ENCODE measurements at places on chromosomes 3 and 15. TPM values are rescaled to one million over a fixed set of nuclear protein-coding genes. Genes with fewer than 3 reads are reported as not detected.

TP53BP1 gene
- 60.9 TPM for total RNA-seq

CCR1 gene
- 9.2 TPM for total RNA-seq

ERC2 gene
- 1.3 TPM for total RNA-seq

BMF gene
- total RNA-seq, result 9.3 TPM

ARGFX gene
- total RNA-seq, result not detected

GPR176 gene
- 12.1 TPM for total RNA-seq

MYRIP gene
- 2.6 TPM for total RNA-seq

CEP152 gene
- total RNA-seq, result 5.9 TPM

- H3K36me3 ChIP-seq, result no peaks in the 10 kb centered on the region
- H3K4me3 ChIP-seq, result no peak overlapping the region
Measured at GRCh38 chr3:39028546-39028945, 23.2 kb downstream of the SCN11A start.

DNA sequence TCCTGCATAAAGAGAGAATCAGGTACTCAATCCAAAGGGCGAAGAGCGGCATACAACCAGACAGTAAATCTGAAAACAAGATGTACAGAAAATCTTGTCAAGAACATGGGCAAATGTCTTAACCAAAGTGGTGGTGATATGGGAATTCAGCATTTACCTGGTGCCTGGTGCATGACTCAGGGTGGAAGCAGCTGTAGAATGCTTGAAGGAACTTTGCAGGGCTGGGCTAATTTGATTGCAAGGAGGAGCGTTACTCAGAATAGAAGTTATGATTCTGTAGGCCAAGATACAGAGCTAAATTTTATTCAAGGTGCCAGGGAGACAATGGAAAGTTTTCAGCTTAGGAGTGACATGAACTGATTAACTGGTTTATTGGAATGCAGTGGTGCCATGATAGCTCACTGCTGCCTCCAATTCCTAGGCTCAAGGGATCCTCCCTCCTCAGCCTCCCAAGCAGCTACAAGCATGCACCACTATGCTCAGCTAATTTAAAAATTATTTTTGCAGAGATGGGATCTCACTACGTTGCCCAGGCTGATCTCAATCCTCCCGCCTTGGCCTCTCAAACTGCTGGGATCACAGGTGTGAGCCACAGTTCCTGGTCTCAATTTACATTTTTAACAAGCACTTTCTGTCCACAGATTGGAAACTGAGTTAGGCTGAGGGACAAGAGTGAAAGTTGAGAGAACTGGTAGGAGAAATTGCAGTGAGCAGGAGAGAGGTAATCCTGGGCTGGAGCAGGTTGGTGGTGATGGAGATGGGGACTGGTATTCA lies 91.5 kb upstream of the TBC1D5 start:
- DNase-seq, result no peak
- no peaks in the 10 kb centered on the region for H3K27me3 ChIP-seq
- no peak overlapping the region for H3K4me3 ChIP-seq
- H3K36me3 ChIP-seq, result no peaks in the 10 kb centered on the region

DNA sequence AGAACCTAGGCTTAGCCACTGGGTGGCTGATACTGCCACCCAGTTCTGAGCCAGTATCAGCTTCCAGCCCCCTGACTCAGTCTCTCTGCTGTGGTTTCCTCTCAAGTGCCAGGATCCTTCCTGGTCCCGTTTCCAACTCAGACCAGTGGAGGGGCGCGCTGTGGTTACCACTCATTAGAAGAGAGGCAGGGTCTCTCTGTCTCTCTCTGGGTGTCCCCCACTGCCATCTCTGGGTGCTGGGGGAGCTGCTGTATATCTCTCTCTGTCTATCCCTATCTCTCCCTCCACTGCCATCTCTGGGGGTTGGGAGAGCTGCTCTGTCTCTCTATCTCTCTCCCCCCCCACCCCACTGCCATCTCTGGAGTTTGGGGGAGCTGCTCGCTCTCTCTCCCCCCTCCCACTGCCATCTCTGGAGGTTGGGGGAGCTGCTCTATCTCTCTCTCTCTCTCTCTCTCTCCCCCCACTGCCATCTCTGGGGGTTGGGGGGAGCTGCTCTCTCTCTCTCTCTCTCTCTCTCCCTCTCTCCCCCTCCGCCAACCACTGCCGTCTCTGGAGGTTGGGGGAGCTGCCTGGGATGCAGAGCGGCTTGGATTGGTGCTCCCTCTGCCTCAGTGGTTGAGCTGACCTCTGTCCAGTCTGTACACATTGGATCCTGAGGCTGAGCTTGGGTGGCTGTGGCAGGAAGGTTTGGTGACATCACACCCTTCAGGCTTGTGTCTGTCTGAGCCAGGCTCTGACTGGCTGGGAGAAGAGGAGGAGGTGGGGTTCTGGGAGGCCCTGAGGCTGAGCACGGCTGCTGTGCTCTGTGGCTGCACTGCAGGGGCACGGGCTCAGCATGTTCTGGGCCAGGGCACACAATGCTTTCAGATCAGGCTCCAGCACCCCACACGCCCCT lies 98.9 kb downstream of the APBA2 start:
- no peaks in the 10 kb centered on the region for H3K27me3 ChIP-seq
- H3K36me3 ChIP-seq, result no peaks in the 10 kb centered on the region
- H3K4me1 ChIP-seq, result no peaks in the 10 kb centered on the region
- H3K27ac ChIP-seq, result no peak overlapping the region
- DNase-seq, result peak; percentile 17

DNA sequence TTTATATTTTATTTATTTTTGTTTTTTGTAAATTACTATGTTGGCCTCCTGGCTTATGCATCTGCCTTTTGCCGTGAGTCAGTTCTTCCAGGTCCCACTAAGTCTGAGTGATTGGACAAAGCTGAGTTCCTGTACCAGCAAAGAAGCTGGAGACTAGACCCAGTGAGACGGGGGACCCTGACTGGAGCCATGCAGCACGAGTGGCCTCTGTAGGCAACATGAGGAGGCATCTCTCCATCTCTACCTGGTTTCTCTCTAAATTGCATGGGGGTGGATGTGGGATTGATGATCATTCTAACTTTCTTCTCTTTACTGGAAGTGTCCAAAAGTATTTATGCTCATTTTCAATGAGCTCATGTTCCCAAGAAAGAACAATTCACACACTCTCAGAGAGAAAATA lies 155.3 kb upstream of the MRPL3 start:
- H3K27ac ChIP-seq, result no peak overlapping the region
- H3K4me3 ChIP-seq, result no peak overlapping the region
- no peaks in the 10 kb centered on the region for H3K36me3 ChIP-seq
- DNase-seq, result no peak
- no peaks in the 10 kb centered on the region for H3K4me1 ChIP-seq

- no peak overlapping the region for H3K4me3 ChIP-seq
- H3K36me3 ChIP-seq, result no peaks in the 10 kb centered on the region
- H3K27ac ChIP-seq, result peak overlapping the region; percentile 43
- peaks cover 5% of the 10 kb centered on the region for H3K4me1 ChIP-seq
- no peak for DNase-seq
- H3K27me3 ChIP-seq, result no peaks in the 10 kb centered on the region
Measured at GRCh38 chr3:49666592-49666991, 7.6 kb upstream of the APEH start.

- no peak overlapping the region for H3K27ac ChIP-seq
- no peaks in the 10 kb centered on the region for H3K4me1 ChIP-seq
- H3K4me3 ChIP-seq, result no peak overlapping the region
Measured at GRCh38 chr3:40054568-40055222, 245.3 kb downstream of the MYRIP start.

- H3K36me3 ChIP-seq, result no peaks in the 10 kb centered on the region
- no peaks in the 10 kb centered on the region for H3K27me3 ChIP-seq
- H3K4me1 ChIP-seq, result no peaks in the 10 kb centered on the region
- peak overlapping the region; percentile 94 for H3K4me3 ChIP-seq
Measured at GRCh38 chr15:22786868-22787698, 639 bp downstream of the NIPA1 start.

DNA sequence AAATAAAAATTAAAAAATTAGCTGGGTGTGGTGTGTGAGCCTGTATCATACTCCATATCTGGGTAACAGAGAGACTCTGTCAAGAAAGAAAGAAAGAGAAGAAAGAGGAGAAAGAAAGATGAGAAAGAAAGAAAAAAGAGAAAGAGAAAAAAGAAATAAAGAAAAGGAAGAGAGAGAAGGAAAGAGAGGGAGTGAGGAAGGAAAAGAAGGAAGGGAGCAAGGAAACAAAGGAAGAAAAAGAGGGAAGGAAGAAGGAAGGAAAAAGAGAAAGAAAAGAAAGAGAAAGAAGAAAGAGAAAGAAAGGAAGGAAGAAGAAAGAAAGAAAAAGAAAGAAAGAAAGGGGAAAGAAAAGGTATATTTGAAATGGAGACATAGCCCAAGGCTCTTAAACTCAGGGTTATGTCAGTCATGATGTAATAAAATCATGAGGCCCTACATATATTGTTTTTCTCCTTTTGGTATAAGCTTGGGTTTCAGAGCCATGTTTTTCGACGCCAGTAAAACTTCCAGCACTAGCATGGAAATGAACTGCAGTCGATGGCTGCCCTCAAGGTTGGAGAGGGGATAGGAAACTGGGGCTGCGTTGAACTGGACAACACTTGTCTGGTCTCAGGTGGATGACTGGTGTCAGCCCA lies 38.0 kb upstream of the RFTN1 start:
- H3K36me3 ChIP-seq, result no peaks in the 10 kb centered on the region
- no peak overlapping the region for H3K27ac ChIP-seq
- no peak overlapping the region for H3K4me3 ChIP-seq
- no peak for DNase-seq
- no peaks in the 10 kb centered on the region for H3K27me3 ChIP-seq

DNA sequence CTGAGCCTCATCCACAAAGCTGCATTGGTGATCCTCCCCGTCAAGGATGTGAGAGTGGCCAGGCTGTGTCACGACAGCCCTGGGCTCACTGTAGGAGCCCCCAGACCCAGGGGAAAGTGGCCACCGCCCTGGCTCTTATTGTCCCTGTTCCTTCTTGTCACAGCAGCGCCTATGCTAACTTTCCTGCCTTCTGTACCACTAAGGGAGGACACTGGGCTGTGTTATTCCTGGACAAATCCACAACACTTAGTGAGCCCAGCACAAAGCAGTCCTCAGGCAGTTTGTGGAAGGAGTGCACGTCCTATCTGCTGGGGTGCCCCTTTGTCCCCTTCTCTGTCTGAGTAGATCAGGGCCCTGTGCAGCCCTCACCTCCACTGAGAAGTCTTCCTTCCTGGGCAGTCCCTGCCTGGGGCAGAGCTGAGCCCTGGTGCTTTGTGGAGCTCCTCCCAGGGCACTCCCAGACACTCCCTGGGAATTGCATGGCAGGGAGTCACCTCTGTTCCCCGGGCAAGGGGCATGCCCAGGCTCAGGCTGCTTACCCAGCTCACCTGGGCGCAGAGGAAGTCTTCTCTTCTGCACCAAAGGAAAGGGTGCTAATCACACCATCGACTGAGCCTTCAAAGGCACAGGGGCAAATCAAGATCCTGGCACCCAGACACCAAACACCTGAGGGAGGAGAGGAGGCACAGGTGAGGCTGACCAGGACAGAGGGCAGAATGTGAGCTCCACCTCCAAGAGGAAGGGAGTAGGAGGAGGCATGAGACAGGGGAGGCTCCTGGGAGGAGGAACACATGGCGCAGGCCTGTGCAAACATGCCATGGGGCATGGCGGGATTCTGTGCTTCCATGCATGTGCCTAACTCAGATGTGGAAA lies 138.7 kb downstream of the KLF13 start:
- no peak overlapping the region for H3K27ac ChIP-seq
- no peaks in the 10 kb centered on the region for H3K4me1 ChIP-seq
- H3K36me3 ChIP-seq, result no peaks in the 10 kb centered on the region
- no peak overlapping the region for H3K4me3 ChIP-seq

GRCh38 chr15:76776480-76776879 lies 128.7 kb downstream of the SCAPER start:
- no peak for DNase-seq
- no peaks in the 10 kb centered on the region for H3K27me3 ChIP-seq
- H3K36me3 ChIP-seq, result no peaks in the 10 kb centered on the region
- no peaks in the 10 kb centered on the region for H3K4me1 ChIP-seq
- no peak overlapping the region for H3K27ac ChIP-seq
- H3K4me3 ChIP-seq, result no peak overlapping the region

DNA sequence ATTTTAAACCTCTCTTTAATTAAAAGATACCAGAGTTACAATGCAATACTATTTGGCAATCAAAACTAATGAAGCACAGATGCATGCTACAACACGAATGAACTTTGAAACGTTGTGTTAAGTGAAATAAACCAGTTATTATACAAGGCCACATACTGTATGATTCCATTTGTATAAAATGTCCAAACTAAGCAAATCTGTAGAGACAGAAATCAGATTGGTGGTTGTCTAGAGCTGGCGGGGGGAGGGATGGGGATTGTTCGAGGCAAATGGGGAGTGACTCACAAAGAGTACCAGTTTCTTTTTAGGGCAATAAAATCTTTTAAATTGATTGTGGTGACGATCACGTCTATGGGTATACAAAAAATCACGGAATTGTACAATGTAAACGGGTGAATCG lies 677.0 kb downstream of the NTRK3 start:
- H3K4me3 ChIP-seq, result no peak overlapping the region
- H3K27ac ChIP-seq, result no peak overlapping the region
- no peaks in the 10 kb centered on the region for H3K4me1 ChIP-seq
- DNase-seq, result no peak

- no peak overlapping the region for H3K4me3 ChIP-seq
- DNase-seq, result no peak
- H3K27me3 ChIP-seq, result no peaks in the 10 kb centered on the region
- H3K36me3 ChIP-seq, result no peaks in the 10 kb centered on the region
- H3K27ac ChIP-seq, result no peak overlapping the region
Measured at GRCh38 chr15:34185666-34186065, 24.2 kb downstream of the KATNBL1 start.

All from breast epithelium (tissue), 4 donors.